SHP77 (cell line): ENCODE measurements at places on chromosomes 5 and 9.

- DNase-seq = no peak
These were observed 24.3 kb downstream of the S100Z start for GRCh38 chr5:76874088-76874581.

GRCh38 chr9:132142924-132143323 is 18.9 kb upstream of the NTNG2 start:
- no peak for DNase-seq

- no peak for DNase-seq
These were observed 20.6 kb downstream of the EDIL3 start for GRCh38 chr5:84364043-84364442.

DNA sequence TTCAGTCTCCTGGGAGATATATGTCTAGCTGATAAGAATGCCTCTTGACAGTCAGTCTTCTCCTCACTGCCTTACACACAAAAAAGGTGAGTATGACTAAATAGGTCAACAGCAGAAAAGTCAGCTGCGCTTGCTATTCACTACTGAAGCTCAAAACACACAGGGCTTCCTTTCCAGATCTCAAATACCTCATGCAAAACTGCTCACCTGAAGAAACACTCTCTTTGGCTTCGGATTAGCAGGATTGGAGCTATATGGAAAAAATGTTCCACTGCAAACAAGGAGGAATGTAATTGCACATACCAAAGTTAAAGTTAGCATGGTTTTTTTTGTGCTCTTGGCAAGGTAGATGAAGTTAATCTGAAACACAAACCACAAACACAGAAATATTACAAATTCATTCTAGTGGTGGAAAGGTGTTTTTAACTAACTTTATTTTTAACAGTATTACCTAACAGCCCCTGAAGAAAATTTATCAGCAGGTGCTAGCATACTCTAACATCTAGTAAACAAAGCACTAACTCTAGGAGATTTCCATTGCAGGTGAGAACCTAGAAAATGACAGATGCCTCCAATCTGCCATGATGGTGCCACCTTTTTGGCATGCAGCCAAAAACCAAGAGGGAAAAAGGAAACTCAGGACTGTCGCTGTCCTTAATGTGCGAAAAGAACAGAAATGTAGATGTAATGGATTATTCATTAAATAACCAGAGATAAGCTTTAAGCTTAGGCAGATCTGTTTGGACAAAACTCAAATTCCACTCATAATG is 31.8 kb downstream of the ERMP1 start:
- DNase-seq = peak; percentile 2
